ENCODE measurements at places on chromosomes 16 and 17.

GRCh38 chr17:78236362-78237127 lies 5.1 kb downstream of the TMEM235 start:
- no peak for DNase-seq

- no peak for DNase-seq
These were observed 195.2 kb downstream of the RGS9 start for GRCh38 chr17:65332375-65332774.

- no peak for DNase-seq
These were observed 39.0 kb downstream of the CUEDC1 start for GRCh38 chr17:57915985-57916757.

DNA sequence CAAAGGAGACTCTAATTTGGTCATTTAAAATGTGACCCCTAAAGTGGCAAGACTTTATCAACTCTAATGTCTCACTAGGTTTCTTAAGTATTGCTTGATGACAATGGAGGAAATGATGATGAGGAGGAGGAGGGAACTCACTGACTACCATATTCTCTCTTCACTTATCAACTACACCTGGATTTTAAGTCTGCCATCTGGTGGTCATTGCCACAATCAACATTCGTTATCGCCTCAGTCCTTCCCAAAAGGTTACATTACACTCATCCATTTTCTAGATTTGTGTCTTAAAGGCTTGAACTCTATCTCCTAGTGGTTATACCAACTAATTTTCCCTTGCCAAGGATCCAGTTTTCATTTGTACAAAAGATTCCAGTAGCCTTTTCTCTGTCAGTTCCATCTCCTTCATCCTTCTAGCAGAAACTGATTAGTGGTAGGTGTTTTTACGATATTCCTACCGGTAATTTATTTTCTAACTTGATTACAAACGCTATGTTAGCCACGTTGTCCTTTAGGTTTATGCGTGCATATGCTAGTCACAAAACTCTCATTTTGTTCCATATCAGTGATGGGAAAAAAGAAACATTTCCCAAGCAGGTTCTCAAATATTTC lies 114.6 kb upstream of the NOG start:
- DNase-seq = no peak

DNA sequence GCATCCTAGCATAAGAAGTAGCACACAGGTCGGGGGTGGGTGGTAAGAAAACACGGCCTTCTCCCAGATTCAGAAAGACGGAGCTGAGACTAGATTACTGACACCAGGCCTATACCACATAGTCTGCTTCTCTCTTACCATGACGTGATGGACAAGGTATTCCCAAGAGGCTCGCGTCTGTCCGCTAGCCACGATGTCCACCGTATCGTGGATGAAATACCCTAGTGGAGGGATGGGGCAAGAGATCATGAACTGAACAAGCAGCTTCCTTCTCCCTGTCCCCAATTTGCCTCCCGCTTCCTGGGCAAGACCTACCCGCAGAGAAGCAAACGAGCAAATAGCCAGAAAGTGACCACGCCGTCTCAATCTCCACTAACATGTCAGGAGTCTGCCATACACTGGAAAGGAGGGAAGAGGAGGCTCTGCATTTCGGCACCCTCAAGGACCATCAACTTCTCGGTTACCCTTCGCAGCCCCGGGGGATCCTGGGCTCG lies 820 bp downstream of the TLCD1 start:
- no peak for DNase-seq

GRCh38 chr17:48639136-48639535 lies 13.0 kb upstream of the HOXB9 start:
- no peak for DNase-seq

- no peak for DNase-seq
These were observed 31.9 kb upstream of the CRHR1 start for GRCh38 chr17:45752246-45752645.

DNA sequence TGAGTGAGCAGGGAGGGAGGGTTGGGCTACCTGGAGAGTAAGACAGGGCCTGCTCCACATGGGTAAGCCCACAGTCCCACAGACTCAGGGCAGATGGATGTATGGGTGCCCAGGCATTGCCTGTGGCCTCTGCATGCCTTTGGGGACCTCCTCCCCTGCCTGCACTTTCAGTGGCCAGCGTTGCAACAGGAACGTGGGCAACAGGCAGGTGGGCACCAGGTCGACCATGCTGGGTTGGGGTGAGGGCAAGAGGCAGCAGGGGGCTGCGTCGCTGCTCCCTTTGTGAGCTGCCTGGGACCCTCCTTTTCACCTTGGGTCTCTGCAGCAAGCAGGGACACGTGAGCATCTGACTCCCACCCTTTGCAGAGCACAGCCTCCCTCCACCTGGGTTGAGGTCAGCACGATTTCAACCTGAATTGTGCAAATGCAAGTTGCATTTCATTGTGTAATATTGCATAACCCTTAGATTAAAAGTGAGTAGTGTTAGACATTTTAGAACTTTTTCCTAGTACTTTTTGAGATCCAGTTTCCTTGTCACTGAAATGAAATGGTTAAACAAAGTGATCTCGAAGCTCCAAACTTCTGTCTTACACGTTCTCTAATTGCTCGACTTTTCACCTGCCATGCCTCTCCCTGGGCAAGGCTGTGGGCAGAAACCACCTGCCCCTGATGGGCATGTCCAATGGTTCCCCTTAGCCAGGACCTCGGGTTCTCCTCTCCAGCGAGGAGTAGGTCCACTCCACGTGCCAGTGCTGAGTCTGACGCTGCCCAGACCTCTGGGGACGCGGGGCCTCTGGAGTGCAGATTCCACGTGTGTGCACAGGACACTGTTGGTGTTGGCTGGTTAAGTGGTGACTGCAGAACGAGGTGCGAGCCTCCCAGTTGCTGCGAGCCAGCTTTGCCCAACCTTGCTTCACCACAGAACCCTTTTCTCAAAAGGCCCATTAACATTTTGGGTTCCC lies 32.9 kb upstream of the IL17C start:
- DNase-seq = no peak

DNA sequence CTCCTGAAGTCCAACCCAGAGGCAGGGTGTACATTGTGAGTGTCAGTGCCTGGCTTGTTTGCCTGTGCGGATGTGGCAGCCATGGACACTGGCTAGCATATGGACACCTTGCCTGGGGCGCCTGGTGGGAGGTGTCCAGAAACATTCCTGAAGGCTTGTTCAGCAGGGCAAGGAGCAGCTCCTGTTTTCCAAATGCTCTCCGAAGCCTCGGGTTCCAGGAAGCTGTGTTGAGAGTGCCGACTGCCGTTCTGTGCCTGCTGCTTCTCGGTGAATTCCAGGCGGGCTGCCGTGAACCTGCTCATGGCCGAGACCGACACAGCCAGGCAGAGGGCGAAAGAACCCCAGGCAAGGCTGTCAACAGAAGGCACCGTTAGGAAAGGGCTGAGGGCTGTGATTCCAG lies 10.9 kb upstream of the DHRS7C start:
- no peak for DNase-seq

DNA sequence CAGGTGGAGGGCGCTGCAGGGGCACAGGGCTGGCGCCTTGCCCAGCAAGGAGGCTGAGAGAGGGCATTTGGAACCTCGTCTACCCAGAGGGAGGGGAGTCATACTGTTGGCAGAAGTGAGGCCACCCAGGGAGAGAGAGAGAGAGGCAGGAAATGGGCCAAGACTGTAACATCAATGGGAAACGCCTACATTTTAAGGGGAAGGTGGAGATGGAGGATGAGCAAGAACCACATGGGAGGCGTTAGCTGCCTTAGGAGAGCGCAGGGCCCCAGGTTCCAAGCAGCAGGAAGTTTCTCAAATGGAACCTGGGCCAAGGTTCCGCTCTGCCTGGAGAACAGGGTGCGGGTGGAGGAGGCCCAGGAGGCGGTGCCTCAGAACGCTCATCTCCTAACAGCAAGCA lies 2.7 kb upstream of the WFDC1 start:
- DNase-seq = no peak

DNA sequence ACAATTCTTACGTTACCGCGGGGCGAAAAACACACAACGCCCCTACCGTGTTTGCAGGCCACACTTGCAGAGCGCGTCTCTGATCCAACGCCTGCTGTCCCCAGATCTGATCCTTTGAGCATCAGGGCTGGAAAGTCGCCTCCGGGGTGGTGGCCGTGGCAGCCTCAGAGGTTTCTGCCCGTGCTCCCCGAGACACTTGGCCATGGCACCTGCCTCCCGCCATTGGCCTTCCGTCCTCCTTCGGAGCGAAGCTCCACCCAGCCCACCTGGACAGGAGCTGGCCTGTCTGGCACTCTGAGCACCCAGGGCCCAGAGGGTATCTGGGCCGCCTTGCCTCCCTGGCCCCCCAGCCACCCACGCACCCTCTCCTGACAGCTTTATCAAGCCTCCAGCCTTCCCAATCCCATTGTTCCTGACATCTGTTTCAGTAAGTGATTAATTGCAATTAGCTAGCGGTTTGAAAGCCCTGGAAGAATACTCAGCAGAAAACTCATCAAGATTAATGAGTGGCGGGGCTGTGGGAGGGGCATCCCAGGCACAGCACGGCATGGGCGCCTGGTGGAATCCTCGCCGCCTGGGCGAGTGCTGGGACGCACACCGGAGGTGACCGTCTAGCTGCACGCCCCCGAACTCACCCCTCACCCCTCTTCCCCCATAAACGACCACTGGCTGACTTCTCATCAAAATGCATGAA lies 181.5 kb upstream of the GSE1 start:
- no peak for DNase-seq

GRCh38 chr16:21276090-21276489 lies 2.0 kb downstream of the CRYM start:
- peak; percentile 29 for DNase-seq

DNA sequence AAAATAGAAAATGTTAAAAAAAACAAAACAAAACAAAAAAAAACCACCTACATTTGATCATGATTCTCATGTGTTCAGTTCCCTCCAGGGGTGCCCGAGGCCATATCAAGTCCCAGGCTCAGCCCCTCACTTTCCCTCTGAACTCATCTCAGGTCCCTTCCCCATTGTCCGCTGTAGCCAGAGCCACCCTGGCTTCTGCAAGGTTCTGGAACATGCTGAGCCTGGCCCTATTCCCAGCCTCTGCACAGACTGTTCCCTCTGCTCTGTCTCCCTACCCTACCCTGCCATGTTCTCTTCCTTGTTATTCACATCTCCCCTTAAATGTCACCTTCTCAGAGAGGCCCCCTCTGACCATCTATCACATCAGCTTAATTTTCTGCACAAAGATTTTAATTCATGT lies 46.9 kb downstream of the TK2 start:
- DNase-seq = no peak

DNA sequence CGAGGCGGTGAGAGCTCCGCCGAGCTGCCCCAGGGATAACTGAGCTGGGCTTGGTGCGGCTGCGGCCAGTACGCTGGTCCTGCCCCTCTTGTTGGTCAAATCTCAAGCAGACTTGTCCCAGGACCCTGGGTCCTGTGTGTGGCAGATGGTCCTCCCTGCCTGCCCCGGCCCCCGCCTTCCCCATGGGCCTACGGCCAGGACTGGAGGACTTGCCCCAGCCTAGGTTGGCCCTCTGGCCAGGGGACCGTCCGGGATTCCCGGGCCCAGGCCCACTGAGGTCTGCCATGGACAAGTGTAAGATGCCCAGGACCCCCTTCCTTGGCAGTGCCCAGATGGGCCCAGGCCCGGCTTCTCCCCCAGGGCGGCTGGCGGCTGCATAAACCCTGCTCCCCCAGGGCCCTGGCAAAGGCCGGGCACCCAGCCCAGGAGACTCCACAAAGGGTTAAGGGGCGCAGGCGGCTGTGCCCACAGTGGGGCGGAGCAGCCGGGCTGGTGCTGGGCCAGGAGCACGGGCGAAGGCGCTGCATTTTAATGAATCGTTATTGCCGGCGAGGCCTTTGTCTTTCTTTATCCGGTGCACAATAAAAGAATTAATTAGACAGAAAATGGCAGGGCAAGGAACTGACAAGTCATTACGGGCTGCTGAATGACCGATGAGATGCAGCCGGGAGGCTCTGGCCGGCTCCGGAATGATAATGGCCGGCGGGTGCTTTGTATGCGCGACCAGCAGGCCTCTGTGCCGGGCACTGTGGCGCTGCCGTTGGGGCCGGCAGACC lies 9.1 kb downstream of the SOX8 start:
- DNase-seq = no peak

DNA sequence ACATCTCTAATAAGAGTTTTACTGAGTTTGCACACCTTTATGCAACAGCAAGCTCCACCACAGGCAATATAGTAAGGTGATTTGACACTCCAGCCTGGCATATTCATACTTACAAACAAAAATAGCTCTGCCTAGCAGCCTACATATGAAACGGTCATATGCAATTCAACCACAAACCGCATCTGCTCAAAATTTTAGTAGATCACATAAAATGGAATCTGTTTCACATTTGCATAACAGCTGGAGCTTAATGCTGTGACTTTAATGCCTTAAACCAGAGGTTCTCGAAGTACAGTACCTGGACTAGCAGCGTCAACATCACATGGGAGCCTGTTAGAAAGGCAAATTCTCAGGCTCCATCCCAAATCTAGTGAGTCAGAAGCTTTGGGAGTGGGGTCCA lies 578.4 kb downstream of the CDH11 start:
- no peak for DNase-seq

DNA sequence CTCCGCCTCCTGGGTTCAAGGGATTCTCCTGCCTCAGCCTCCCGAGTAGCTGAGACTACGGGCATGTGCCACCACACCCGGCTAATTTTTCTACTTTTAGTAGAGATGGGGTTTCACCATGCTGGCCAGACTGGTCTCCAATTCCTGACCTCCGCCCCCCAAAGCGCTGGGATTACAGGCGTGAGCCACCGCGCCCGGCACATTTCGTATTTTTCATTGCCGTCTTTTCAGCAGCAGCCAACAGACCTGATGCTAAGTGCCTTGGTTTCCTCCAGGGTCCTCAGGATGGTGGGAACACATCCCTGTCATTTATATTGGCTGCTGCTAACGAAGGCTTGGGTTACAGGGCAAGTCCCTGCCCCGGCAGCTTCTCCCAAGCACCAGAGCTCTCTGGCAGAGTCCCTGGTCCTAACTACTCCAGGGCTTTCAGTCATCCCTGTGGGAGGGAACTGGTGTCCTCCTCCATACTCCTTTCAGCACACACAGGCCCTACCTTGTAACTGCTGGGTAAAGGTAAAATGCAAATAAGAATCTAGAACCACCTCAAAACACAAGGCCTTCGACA lies 1.5 kb upstream of the RNF157 start:
- DNase-seq = no peak

DNA sequence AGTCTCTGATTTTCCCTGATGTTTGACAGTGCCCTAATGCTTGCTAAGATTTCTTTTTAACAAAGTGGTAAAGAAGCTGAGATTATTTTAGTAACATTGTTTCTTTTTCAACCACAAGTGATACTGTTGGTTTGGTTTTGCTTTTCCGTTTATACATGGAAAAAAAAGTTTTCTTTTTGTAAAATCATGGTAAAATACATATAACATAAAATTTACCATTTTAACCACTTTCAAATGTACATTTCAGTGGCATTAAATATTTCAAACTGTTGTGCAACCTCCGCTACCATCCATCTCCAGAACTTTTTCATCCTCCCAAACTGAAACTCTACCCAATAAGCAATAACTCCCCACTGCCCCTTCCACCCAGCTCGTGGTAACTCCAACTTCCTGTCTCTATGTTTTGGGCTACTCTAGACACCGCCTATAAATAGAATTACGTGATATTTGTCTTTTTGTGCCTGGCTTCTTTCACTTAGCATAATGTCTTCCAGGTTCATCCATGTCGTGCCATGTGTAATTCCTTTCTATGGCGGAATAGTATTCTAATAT lies 4.6 kb downstream of the CIITA start:
- no peak for DNase-seq

All from stimulated activated effector memory CD8-positive, alpha-beta T cell treated with anti-CD3 and anti-CD28 coated beads, Interleukin-12 subunit alpha, Interleukin-12 subunit beta, amount 100 ng/mL, for 72 hours (primary cell).